H54 (cell line): ENCODE measurements at places on chromosomes 12 and 14.

DNA sequence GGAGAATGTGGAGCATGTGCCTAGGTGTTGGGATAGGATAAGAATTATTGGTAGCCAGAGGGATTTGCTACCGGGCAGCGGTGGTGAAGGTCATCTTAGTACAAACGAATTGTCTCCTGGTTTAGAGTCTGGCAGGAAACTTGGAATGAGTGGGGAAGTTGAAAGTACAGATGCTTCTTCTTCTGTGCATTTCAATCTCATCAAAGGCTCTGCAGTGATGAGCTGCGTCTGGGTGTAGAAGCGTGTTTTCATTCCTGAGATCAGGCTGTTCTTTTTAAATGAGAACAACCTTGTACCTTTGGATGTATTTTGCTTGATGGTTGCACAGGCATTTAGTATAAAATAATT is 2.1 kb downstream of the WNK1 start:
- no peak for DNase-seq

GRCh38 chr14:41830714-41831406 is 224.2 kb downstream of the LRFN5 start:
- DNase-seq, result no peak

DNA sequence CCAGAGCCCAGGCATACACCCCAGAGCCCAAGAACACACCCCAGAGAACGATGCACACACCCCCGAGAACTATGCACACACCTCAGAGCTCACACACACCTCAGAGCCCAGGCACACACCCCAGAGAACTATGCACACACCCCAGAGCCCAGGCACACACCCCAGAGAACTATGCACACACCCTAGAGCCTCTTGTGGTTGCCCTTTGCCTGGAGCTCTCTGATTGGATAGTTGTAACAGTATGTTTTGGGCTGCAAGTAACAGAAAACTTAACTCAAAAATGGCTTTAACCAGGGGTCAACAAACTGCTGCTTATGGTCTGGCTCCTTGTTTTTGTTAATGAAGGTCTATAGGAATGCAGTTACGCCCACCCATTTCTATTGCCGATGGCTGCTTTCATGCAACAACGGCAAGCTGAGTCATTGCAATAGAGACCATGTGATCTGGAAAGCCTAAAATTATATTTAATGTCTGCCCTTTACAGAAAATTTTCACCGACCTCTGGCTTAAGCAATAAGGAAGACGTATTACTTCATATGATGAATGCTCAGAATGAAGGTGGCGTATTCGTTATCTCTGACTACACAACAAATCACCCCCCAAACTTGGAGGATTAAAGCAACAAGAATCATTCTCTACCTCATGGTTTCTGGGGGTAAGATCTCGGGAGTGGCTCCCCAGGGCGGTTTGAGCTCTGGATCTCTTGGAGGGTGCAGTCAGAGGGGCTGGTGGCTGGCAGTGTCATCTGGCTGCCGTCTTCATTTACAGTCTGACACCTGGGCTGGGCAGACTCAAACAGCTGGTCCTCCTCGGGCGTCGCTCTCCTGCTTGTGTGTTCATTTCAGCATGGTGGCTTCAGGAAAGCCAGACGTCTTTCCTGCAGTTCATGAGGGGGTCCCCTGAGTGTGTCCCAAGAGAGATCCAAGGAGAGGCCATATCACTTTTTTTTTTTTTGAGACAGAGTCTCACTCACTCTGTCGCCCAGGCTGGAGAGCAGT is 66.3 kb upstream of the NCOR2 start:
- DNase-seq, result no peak

- DNase-seq, result no peak
Observed at GRCh38 chr12:1305063-1305434, 289.3 kb downstream of the FBXL14 start.

DNA sequence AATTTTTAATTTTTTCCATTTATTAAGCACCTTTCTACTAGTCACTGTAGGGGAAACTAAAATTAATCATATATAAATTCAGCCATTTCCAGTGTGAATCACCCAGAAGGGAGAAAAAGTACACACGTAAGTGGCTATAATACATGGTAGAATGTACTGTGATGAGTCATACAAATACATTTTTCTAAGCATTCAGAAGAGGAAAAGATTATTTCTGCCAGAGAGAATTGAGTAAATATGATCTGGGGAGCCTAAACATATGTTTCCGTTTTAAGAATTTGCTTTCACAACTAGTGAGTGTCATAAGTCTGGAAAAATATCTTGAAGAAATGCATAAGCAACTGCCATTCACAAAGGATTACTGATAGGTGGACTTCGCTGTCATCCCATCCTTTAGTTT is 102.8 kb downstream of the TGFB3 start:
- DNase-seq, result no peak

GRCh38 chr12:15982471-15982870 is 71.3 kb downstream of the DERA start:
- DNase-seq, result no peak

DNA sequence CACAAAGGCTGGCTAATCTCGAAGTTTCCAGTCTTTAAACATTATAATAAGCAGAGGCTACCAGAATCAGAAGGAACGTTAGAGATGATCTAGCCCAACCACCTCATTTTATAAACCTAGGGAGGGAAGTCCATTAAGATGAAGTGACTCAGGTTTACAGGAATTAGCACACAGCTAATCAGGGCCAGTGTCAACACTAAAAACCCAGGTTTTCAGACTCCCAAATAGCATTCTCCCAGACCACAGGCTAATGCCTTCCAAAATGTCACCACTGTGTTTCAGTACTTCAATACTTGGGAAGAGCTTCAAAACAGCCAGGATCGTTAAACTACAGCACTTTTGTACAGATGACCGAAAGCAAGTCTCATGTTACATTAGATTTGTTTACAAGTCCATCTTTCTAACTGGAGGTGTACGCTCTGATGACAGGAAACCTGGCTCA is 89.2 kb downstream of the FOXN3 start:
- DNase-seq, result no peak

- no peak for DNase-seq
Observed at GRCh38 chr12:100185361-100185894, 15.2 kb upstream of the ACTR6 start.

DNA sequence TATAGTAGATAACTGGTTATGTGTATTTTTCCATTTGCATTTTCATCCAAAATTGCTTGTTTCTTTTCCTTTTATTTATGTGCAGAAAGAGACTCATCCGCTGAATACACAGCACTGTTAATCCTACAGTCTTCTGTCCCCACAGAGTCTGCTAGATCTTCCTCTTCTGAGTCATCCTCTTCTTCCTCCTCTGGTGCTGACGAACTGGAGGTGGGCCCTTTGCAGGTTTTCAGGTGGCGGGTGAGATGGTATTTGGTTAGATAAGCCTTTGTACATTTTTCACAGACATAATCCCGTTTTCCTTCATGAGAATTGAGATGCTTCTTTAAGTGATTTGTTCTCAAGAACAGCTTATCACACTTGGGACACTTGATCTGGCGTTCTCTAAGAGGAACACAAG is 26.8 kb downstream of the PRDM4 start:
- DNase-seq, result no peak

DNA sequence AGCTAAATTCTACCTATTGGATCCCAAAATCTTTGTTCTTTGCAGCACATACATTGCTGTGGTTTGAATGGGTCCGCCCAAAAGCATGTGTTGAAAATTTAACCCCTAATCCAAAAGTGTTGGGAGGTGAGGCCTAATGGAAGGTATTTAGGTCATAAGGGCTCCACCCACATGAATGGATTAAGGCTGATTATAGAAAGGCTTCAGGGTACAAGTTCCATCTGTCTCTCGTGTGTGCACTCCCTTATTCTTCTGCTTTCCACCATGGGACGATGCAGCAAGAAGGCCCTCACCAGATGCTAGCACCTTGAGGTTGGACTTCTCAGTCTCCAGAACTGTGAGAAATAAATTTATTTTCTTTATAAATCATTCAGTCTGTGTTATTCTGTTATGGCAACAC is 190.9 kb downstream of the SOX5 start:
- no peak for DNase-seq

DNA sequence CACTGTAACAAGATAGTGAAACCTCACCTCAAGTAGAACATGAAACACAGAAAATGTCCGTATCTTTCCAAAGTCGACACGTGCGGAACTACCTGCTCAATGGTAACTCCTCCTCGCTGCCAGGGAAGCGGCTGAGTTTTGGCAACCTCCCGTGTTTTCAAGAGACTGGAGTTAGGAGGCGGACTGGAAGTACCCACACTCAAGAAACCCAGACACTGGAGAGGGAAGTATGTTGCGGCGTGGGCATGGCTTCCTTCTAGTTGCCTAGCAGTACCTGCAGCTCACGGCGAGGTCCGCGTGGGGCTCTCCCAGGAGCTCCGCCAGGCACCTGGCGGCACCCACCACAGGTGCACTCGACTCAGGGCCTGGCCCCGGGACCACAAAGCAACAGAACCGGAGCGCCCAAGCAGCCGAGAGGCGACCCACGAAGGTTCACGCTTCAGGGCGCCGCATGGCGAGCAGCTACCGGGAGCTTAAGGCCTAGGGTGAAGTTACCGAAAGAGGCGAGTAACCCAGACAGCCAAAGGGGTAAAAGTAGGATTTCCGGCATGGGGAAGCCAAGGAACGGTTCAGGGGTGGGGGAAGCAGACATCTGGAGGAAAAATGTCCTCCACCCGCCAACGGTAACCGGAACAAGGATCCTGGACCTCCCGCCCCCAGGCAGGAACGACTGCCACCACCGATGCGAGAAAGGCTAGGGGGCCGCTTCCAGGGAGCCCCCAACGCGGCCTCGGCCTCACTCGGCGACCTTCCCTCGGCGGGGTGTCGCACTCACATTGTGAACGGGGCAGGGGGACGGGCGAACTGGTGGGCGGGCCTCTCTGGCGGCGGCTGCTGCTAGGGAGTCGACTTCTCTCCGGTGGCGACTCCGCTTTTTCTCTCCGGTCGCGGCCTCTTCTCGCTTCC is 608 bp downstream of the PTGES3 start:
- no peak for DNase-seq

GRCh38 chr14:63896278-63896720 is 43.5 kb downstream of the SYNE2 start:
- DNase-seq, result peak; percentile 45

DNA sequence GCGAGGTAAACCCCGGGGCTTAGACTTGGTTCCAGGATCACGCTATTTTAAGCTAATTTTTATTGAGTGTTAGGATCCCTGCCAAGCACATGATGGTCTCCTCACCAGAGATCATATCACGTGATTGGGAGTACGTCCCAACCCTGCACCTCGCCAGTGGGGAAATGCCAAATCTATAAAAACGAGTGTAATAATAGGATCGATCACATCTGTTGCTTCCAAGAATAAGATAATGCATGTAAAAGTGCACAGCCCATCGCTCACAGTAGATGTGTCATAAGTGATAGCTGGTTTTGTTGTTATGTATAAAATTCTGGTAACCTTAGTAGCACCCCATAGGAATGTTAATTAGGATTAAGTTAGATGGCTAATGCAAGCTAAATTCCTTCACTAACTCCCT is 581.0 kb upstream of the TMEM132C start:
- no peak for DNase-seq

DNA sequence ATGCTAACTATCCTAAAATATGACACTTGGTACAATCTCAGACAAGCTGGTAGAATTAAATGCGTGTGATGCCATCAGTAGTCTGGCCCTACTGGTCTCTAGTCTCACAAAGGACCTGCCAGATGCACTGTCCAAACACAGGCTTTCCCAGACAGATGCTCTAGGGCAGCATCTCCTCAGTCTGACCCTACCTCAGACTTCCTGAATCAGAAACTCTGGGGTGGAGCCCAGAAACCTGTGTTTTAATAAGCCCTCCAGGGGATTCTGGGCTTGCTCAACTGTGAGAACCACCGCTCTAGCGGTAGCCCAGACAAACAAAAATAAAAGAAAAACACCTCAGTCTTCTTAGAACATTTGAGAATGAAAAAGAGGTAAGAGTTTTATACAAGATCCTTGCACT is 48.0 kb downstream of the BDKRB1 start:
- DNase-seq, result no peak

DNA sequence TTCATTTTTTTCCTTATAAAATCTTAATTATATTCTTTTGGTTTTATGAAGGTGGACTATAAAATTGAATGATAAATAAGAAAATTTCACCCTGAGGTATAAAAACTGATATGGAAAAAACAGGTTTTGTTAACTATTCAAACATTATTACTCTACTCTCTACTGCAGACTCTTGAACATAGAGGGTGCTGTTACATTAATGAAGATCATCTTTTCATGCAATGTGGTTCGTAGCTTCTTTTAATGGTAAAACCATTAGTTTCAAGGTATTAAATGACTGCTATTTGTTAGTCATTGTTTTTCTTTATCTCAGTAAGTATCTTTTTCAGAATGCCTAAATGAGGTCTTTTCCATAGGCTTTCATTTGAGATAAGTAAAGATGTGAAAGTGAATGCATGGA is 510.4 kb downstream of the SLC16A7 start:
- no peak for DNase-seq

DNA sequence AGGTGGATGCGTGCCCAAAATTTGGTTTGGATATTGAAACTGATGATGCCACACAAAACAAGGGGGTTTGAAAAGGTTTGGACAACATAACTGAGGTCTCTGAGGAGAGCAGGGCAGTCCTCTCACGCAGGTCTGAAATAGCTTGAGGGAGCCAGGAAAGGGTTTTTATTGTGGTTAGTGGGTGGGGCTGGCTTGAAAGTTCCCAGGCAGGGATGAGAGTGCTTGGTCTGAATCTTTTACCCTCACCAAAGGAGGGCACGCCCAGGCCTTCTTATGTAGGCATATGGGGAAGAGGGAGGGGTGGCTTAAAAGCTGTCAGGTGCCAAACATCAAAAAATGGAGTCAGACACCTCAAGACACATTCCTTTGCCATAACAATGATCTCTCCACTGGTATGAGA is 493.1 kb upstream of the CCDC196 start:
- DNase-seq, result no peak

GRCh38 chr12:94536040-94536965 is 76.6 kb upstream of the CEP83 start:
- no peak for DNase-seq

DNA sequence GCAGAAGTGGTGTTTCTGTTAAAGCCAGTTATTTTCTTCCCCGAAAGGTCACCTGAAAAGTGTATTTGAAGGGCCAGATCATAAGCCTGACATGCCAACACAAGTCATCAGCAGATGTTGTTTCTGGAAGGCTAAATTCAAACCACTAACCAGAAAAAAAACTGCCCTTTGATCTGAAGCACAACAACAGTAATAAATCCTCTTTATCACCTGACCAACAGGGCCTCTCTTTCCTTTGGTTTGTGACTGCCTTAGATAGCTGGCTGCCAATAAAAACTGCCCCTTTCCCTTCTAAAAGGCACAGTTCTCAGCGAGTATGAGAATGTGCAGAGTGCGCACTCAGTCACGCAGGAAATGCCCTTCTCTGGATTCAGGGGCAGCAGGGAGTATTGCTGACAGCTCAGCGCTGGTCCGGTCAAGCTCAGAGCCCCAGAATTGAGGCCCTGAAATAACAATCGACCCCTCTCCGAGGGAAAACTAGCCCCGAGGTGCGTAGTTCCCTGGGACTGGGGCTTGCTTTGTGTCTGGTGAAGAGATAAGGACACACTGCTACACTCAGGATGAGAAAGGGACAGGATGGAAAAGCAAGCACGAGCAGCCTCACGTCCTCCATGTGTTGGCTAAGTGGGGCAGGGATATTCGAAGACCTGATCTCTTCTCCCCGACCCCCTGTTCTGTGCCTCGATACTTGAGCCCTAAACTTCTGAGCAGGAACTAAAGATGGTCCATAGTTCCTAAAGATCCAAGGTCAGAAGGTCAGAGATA is 184.2 kb upstream of the GZMB start:
- DNase-seq, result no peak

GRCh38 chr12:102675672-102676071 is 195.3 kb upstream of the IGF1 start:
- peak; percentile 7 for DNase-seq
